ENCODE measurements at places on chromosomes 7 and 10.

- no peak for DNase-seq
These were observed 553.8 kb downstream of the TFEC start for GRCh38 chr7:115476671-115477181.

DNA sequence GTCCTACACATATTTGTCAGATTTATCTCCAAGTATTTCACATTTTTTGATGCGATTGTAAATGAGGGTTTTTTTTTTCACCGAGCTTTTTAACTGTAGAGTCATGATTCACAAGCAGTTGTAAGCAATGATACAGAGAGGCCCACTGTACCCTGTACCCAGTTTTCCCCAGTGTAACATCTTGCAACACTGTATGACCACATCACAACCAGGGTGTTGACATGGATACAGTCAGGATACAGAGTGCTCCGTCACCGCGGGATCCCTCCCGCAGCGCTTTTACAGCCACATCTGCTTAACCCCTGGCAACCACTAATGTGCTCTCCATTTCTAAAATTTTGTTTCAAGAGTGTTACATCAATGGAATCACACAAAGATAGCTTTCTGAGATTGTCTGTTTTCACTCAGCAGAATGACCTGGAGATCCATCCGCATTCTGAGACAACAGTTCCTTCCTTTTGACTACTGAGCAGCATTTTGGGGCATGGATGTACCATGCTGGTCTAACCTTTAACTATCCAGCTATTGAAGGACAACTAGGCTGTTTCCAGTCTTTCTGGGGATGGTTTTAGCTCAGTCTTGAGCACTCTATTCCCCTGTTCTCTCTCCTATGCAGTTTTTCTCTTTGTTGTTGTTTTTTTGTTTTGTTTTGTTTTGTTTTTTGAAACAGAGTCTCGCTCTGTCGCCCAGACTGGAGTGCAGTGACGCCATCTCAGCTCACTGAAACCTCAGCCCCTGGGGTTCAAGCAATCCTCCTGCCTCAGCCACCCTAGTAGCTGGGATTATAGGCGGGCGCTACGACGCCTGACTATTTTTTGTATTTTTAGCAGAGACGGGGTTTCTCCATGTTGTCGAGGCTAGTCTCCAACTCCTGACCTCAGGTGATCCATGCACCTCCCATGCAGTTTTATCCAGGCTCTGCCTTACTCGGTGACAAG lies 25.9 kb downstream of the GPRIN2 start:
- DNase-seq = no peak

DNA sequence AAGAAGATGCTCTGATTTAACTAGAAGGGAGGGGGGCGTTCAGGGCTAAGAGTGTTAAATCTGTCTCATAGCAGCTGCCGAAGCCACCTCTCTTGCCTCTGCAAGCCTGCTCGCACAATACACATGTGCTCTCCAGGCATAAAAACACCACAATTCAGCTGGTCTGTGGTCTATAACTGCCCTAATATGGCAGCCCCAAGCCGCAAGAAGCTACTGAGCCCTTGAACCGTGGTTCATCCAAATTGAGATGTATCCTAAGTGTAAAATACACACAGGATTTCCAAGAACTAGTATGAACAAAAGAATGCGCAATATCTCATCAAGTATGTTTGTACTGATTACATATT lies 70.8 kb upstream of the FGFR2 start:
- no peak for DNase-seq

- DNase-seq = no peak
These were observed 75.3 kb upstream of the GDF10 start for GRCh38 chr10:47224546-47225218.

GRCh38 chr7:140435252-140435895 lies 31.5 kb downstream of the RAB19 start:
- no peak for DNase-seq

DNA sequence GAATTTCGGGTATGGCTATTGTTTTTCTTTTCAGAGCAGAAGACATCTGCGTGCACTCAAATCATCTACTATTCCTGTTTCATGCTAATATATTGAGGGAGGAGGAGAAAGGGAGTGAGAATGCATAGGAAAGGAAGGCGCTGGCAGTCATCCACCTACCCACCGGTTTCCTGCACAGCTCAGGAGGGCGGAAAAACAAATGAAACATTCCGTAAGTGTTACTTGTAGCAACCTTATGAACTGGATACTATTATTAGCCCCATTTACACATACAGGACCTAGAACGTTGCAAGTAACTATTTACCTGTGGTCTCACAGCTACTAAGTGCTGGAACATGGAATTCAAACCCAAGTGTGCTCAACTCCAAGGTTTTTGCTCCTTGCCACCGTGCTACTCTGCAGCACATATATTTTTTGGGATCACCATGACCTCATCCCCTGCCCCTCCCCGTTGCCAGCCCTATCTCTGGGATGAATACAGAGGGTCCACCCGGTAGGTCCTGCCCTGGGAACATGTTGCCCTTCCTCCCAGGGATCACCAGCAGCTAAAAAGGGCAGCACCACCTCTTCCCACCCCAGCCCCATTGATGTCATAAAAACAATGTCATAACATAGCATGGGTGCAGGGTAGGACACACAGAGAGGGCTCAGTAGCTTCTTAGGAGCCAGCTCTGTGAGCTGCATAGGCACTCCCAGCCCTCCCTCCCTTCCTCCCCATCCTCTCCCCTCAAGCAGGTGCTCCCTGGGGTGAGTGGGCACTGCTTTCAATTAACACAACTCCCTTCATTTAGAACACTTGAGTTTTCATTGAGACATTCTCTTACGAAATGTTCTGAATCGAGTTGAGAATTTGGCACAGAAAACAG lies 16.9 kb downstream of the GFRA1 start:
- DNase-seq = no peak

- DNase-seq = no peak
These were observed 179.9 kb upstream of the TMEM106B start for GRCh38 chr7:12031186-12031585.

DNA sequence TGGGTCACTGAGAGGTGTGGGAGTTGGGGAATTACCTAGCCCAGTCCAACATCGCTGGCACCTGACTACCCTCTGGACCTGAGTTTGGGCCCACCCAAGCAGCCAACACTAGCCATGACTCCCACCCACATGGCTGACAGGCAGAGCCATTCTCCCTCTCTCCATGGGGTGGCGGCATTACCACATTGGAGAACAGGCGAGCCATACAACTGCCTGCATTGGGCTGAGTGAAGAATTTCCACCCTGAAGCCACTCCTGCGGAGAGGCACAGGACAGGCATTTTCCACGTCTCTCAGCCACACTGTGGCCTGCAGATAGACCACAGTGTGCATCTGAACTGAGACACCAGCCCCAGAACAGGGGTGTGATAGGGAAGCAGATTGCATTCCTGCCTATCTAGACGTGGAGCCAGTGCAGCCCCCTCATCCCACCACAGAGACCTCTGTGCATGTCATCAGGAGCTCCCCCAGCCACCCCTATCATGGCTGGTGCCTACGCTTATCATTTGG lies 58.2 kb upstream of the ANTXRL start:
- DNase-seq = no peak

DNA sequence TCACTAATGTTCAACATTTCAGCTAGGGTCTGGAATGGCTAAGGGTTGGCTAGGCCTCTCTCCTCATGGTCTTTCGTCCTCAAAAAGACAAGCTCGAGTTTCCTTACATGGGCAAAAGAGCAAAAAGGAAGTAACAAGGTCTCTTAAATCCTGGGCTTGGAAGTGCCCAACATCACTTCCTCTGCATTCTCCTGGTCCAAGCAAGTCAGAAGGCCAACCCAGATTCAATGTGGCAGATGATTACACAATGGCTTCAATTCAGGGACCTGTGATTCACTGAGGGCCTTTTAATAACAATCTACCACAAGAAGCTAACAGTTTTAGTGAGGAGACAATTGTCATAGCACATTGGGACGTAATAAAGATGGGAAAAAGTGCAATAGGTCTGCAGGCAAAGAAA lies 4.4 kb upstream of the NUP205 start:
- no peak for DNase-seq

DNA sequence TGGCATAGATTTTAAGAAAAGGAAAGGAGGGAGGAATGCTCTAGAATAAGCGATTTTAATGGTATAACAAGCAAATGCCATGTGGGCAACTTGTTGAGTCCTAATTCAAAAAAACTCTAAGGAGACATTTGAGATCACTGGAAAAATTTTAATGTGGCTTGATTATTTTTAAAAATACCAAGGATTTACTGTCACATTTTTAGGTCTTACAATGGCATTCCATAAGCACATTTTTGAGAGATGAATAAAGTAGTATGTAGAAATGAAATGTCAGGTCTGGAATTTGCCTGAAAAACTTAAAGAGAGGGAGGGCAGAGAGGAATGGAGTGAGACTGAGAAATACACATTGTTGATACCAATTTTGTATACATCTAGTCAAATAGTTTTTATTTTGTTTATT lies 20.3 kb downstream of the NCAPG2 start:
- DNase-seq = no peak

- no peak for DNase-seq
These were observed 78.7 kb downstream of the ELFN1 start for GRCh38 chr7:1748839-1749173.

- no peak for DNase-seq
These were observed 22.2 kb downstream of the LANCL2 start for GRCh38 chr7:55387062-55387965.

DNA sequence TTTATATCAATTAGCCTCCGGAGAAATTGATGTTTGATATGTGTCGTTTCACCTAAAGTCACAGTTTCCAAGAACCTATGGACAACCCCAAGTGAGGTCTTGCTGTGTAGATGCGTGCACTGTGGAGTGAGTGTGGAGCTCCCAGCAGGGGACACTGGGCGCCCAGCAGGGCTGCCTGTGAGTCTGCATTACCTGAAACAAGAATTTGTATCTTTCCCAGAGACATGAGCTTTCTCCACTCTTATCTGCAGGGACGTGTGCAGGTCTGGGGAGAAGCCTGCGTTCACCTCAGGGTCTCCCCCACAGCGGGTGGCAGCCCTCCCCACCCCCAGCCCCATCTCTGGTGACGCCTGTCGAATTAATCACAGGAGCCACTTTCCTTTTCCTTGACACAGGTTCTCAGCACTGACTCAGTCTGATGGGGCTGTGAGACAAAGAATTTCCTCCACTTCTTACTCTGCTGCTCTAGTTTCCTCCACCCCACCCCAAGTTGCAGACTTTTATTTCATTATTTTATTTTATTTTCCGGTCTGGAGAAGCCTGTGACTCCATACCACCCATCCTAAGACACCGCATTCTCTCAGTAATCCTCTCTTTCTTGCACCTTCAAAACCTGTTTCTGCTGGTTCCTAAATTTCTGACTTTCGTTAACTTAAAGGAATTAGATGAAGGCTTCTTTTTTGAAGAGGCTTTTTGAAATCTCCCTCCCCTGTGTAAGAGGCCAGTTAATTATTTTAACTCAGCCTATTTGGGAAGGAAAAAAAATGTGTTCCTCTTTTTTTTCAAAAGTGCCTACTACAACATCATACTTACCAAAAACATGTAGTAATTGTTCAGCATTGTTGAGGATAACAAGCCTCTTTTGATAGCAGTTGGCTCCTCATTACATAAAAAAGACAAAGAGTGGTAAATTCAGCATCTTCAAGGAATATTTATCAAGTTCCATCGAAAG lies 17.0 kb upstream of the INSIG1 start:
- DNase-seq = no peak

- no peak for DNase-seq
These were observed 5.4 kb downstream of the LRRC4 start for GRCh38 chr7:128025819-128026218.

DNA sequence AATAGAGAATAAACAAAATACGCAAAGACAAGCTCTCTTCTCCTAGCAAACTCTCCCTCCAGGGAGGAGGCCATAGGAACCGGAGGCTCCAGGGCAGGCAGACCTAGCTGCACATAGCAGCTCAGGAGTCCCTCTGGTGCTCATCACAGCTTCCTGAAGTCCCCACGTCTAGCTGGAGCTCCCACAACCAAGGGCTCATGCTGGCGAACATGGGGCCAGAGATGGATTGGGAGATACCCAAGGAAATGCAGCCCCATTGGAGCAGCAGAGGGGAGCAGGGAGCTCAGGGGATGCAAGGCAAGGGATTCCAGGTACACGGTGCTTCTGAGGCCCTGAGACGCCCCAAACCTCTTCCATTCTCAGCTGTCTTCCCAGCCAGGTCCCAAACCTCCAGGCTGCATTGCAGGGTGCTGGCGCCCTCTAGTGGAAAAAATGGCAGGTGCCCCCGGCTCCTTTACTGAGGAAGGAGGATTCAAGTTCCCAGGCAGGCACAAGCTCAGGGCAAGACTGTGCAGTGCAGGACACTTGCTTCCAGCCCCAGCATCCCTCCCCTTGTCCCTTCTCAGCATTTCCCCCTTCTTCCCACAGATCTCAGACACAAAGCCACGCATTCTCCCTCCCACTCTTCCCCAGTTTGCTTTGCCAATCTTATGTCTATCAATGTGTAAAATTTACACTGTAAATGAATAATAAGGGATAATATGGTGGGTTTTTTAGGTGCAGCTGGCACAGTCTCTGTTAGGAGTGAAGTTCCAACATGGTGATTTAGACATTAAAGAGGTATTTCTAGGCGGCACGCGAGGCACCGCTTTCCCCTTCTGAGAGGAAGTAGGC lies 46.2 kb downstream of the GPAM start:
- peak; percentile 62 for DNase-seq

- no peak for DNase-seq
These were observed 79.1 kb upstream of the KCNMA1 start for GRCh38 chr10:77716458-77717317.

GRCh38 chr7:87476179-87476557 lies 688 bp upstream of the ABCB4 start:
- DNase-seq = no peak

DNA sequence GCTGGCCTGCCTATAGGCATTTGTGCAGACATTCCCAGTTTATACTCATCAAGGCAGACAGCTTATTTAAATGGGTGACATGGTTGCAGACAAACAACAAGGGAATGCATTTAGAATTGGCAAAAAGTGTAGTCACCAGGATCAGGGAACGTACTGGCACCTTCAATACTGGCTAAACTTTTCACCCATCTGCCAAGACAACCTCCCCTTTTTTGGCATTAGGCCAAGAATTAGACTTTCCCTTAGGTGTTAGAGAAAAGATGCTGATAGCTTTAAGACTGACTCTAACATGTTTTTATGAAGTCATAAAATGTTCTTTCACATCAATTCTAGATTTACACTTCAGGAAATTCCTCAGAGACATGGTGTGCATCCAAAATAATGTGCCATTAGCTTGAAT lies 365.9 kb downstream of the PHTF2 start:
- peak; percentile 37 for DNase-seq

DNA sequence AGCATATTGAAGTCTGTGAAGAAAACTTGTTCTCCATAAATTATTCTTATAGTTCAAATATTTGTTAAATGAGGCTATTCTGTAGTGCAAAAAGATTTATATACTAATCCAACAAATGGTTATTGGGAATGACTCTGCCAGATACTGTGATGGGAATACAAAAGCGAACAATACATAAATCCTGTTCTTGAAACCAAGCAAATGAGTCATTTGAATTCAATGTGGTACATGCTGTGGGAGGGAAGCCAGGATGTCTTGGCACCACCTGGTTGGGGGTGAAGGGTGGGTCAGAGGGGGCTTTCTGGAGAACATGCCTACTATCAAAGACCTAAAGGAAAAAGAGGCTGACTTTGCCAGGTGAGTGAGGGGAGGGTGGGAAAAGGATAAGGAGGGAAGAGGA lies 594.2 kb downstream of the CALN1 start:
- DNase-seq = no peak
